WERI-Rb-1 (cell line): ENCODE measurements at places on chromosomes 12 and 14.

GRCh38 chr12:34597548-34598351 is 575.5 kb downstream of the ALG10 start:
- no peak for DNase-seq

- peak; percentile 74 for DNase-seq
Measured at GRCh38 chr12:57461276-57461916, 1.8 kb downstream of the GLI1 start.

DNA sequence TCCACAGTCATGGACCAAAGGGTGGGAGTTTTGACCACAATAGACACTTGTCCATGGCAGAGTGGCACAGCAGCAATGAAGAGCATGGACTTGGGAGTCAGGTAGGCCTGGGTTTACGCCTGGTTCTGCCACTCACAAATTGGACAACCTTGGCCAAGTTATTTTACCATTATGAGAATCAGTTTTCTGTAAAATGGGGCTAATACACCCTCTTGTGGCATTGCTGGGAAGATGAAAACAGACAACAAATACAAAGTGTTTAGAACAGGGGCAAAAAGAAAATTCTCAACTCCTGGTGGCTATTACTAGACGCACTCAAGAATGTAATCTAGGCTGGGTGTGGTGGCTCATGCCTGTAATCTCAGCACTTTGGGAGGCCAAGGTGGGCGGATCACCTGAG is 2.6 kb downstream of the C12orf43 start:
- no peak for DNase-seq

DNA sequence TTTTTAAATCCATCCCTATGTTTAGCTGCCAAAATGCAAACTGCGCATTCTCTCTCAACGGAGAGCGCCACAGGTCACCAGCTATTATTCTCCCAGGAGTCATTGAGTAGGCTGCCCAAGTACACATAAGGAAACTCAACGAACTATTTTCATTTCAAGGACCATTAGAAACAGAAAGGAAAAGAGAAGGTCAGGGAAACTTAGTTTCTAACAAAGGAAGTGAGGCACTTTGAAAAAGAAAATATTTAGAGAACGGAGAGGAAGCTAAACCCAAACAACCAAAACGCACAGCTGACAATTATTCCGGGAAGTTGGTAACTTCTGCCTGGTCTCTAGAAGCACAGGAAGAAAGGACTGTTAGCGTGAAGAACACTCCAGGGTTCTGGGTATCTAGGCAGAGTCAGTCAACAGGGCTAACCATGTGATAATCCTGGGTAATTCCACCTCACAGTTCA is 23.5 kb downstream of the GPHB5 start:
- DNase-seq = no peak

- no peak for DNase-seq
Measured at GRCh38 chr12:111138016-111138415, 217.6 kb upstream of the MYL2 start.

GRCh38 chr14:87185961-87186560 is 806.9 kb downstream of the GALC start:
- no peak for DNase-seq

- no peak for DNase-seq
Measured at GRCh38 chr14:83164016-83164415, 1630.4 kb upstream of the SEL1L start.

DNA sequence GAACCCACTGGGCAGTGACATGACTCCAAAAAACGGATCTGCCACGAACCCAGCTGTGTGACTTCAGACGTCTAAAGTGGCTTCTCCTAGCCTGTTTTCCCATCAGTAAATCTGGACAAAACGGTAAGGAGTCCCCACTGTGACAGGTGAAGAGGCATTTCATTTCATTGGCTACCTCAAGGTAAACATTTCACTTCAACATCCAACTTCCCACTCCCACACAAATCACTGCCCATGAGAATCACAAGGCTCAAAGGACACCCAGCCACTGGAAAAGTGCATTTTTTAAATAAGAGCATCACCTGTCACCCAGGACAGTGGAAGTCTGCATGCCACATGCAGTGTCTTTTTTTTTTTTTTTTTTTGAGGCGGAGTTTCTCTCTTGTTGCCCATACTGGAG is 27.9 kb downstream of the HSP90AA1 start:
- no peak for DNase-seq
